ENCODE measurements at places on chromosomes 7 and 10.

- DNase-seq: peak; percentile 26
These were observed 33.3 kb downstream of the CDK14 start for GRCh38 chr7:90629297-90629918.

DNA sequence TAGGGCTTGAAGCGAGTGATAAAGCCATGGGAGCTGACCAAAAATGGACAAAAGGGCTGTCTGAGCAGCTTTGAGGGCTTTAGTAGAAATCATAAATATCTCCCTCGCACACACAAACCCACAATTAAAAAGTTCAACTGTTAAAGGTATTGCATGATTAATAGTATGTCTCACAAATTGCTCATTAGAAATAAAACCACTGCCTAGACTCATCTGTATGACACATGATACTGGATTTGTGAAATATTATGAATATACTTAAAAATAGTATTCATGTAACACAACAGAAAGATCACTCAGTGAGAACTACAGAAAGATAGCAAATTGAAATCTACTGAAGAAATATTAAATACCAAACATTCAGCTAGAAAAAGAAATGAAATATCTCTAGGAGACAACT lies 11.9 kb upstream of the PTPN12 start:
- no peak for DNase-seq

- DNase-seq: no peak
These were observed 96.7 kb downstream of the ZRANB1 start for GRCh38 chr10:125038637-125039036.

- peak; percentile 10 for DNase-seq
These were observed 54.5 kb upstream of the PFKFB3 start for GRCh38 chr10:6148251-6148701.

DNA sequence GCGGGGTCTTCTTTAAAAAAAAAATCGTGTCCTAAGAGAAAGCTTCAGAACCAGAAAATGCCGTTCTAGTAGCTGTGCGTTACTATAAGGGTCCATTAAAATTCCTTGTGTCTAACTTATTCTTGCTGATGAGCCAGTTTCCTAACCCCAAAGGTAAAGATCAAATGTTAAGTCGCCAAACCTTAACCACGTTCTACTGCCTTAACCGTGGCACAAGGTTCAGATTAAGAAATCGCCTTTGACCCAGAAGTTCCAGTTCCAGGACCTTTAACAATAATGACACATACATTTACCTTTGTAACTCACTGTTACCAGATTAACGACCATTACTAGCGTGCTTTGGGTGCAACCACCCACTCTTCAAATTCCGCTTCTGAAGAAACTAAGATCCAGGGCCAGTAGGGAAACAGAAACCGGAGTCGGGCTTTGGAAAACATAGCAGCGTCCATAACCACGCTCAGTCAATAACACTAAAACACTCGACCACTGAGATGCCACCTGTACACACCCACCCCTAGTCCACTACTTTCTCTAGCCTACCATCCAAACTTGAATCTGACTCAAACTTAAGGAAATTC lies 620 bp downstream of the BET1 start:
- no peak for DNase-seq

DNA sequence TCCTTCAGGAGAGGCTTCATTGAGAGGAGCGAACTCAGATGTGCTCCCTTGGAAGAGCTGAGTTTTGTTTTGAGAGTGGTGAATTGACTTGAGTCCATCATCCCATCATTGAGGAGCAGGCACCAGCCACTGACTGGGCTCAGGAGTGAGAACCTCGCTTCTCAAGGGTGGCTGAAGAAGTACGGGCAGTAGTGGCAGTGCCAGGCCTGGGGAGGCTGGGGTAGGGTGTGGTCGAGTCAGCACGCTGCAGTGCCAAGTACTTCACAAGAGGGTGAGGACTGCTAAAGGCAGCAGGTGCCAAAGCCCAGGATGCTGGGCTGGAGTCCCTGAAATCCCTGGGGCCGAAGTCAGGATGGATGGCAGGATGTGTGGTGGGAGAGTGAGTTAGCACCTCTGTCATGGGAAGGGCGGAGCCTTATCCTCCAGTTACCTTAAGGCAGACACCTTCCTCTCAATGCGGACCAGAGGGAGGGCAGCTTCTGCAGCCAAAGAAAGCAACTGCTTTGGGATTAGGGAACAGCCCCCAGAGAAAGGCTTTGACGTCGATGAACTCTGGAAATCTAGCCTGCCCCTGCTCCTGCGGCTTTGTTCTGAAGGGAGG lies 210.3 kb downstream of the CAMK1D start:
- no peak for DNase-seq

GRCh38 chr10:2137549-2138174 lies 400.3 kb upstream of the ADARB2 start:
- no peak for DNase-seq

DNA sequence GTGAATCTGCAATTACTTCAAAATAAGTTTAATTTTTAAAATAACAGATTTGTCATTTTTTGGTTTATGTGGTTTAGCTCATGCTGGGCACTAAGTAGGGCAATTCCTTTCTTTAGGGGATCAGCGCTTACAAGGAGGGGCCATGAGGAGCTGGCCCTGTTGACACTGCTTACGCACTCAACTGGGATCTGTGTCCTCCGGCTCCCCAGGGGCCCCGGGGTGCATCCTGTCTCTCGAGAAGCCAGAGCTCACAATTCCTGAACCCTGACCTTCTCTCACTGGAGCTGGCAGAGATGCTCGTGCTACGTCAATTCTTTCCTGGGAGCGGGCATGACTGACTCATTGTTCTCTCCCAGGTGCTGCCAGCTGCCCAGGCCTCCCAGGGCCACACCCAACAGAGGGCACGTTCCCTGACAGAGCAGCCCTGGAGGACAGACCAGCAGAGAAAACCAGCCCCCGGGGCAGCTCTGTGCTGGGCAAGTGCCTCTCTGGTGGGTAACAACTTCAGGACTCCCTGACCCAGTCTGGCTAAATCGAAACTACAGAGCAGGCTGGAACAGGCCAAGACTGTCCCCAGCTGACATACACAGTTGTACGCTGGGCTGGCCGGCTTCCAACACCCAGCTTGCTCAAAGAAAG lies 36.8 kb downstream of the CTBP2 start:
- no peak for DNase-seq

All from CD4-positive, alpha-beta T cell treated with Interleukin-21 for 1 hour (primary cell).